NCI-H1105 (cell line): ENCODE measurements at places on chromosomes 11 and 22.

DNA sequence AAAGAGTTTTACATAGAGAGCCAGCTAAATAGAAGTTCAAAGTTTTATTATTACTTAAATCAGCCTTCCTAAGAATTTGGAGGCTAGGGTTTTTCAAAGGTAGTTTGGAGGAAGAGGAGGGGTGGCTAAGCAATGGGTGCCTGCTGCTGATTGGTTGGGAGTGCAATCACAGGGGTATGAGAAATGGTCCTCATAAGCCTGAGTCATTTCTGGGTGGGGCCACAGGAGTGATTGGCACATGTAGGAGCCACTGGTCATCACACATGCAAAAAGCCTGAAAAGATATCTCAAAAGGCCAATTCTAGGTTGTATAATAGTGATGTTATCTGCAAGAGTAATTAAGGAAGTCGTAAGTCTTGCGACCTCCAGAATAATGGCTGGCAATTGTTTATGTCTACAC lies 12.9 kb downstream of the OR51L1 start:
- no peak for DNase-seq

DNA sequence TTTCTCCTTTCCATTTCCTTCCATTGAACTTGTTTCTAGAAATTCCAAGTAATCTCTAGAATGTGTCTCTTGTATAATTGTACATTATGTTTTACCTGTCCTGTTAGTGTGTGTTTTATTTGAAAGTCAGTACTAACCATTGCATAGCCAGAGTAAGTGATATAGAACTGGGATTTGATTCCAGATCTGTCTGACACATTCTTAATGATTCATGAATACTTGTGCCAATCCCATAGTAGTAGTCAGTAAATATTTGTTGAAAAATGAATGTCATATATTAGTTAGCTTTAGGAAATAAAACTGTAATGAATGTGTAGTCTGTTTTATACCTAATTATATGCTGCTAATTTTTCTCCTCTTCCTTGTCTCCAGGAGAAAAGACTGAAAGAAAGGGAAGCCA lies 186.9 kb downstream of the DDX10 start:
- DNase-seq = no peak

- DNase-seq = no peak
Measured at GRCh38 chr11:103773537-103773936, 262.9 kb upstream of the DDI1 start.

DNA sequence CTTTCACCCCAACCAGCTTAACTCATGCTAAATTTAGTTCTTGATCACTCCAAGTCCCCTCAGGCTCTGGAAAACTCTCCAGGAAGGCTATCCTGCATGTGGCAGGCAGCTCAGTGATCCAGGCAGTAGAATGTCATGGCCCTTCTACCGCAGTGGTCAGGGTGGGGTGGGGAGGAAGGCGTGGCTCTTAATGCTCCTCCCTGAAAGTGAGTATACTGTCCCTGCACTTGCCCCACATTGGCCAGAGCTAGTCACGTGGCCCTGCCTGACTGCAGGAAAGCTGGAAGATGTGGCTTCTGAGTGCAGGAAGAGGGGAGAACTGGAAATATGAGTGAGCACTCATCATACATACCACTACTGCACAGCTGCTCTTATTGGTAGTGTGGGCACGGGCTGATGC lies 102.1 kb downstream of the GRAMD1B start:
- DNase-seq = no peak

GRCh38 chr11:122159173-122159721 lies 43.2 kb upstream of the BLID start:
- no peak for DNase-seq

GRCh38 chr11:12170984-12171383 lies 60.6 kb downstream of the MICAL2 start:
- DNase-seq = no peak

DNA sequence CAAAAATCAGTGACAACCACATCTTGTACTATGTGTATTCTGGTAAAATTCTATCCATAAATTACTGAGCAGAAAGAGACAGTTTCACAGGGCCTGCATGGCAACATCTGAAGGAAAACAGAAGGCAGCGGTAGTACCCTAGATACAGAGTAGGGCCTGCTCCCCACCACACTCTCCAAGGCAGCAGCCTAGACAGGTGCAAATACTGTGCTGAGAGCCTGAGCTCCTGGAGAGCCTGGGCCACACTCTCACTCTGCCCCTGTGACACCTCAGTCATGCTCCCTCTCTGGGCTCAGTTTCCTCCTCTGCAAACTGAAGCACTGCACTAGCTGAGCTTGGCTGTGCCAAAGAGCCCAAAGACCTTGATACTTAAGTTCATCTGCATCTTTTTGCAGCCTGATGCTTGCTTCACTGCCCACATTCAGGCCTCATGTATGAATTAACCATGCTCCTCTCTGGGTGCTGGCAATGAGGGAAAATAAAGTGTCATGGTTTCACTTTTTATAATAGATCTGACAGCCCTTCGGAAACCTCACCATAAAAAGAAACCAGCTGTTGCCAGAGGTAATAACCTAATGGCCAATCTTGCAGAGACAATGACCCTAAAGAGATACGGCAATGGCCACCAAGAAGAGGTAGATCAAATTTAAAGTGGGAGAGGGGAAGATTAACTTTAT lies 104.7 kb downstream of the PLEKHA7 start:
- DNase-seq = no peak

- DNase-seq = no peak
Measured at GRCh38 chr11:67024410-67024809, 1.5 kb downstream of the SYT12 start.

- DNase-seq = no peak
Measured at GRCh38 chr11:112861356-112861755, 99.9 kb upstream of the NCAM1 start.

DNA sequence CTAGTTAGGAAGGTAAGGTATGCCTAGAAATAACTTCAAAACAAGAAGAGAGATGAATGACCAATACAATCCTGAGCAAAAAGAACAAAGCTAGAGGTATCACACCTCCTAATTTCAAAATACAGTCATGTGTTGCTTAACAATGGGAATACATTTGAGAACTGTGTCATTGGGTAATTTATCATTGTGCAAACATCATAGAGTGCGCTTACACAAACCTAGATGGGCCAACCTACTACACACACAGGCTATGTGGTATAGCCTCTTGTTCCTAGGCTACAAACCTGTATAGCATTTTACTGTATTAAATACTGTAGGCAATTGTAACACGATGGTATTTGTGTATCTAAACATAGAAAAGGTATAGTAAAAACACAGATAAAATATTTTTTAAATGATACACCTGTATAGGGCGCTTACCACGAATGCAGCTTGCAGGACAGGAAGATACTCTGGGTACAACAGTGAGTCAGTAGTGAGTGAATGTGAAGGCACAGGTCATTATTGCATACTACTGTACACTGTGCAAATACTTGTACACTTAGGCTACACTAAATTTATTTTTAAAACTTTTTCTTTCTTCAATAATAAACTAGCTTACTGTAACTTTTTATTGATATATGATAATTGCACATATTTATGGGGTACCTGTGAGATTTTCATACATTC lies 48.2 kb downstream of the STK33 start:
- DNase-seq = no peak

- DNase-seq = no peak
Measured at GRCh38 chr11:72815110-72815618, 953 bp downstream of the ATG16L2 start.

DNA sequence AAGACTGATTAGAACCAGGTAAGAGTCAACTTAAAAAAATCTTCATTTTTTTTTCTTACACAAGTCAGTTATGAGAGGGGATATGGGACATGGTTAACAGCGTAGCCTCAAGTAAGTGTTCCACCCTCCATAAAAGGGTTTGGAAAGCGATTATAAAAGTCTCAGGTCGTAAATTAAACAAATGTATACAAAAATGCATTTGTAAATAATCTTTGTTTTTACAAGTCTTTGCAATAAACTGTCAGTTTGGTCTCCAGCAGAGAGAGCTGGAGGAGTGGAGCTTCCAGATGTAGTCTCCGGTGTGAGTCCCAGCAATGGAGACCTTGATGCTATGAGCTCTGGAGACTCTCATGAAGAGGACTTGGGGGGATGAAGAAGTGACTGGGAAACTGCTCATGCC lies 99.8 kb upstream of the TP53AIP1 start:
- DNase-seq = no peak

DNA sequence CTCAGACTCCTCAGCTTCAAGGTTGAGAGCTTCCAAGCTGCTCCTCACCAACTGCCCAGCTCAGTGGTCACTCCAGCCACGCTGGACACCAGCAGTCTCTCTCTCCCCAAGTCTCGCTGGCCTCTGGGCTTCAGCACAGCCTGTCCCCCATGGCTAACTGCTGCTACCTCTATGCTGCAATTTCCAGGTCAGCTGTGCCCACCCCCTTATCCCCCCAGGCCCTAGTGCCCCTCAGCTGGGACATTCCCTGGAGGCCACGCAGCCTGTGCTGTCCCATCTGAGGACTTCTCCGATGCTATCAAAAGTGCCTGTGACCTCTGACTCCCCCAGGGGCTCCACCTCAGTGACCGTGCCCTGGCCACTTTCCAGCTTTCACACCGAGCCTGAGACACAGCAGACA lies 37.5 kb upstream of the PHF21B start:
- DNase-seq = no peak

DNA sequence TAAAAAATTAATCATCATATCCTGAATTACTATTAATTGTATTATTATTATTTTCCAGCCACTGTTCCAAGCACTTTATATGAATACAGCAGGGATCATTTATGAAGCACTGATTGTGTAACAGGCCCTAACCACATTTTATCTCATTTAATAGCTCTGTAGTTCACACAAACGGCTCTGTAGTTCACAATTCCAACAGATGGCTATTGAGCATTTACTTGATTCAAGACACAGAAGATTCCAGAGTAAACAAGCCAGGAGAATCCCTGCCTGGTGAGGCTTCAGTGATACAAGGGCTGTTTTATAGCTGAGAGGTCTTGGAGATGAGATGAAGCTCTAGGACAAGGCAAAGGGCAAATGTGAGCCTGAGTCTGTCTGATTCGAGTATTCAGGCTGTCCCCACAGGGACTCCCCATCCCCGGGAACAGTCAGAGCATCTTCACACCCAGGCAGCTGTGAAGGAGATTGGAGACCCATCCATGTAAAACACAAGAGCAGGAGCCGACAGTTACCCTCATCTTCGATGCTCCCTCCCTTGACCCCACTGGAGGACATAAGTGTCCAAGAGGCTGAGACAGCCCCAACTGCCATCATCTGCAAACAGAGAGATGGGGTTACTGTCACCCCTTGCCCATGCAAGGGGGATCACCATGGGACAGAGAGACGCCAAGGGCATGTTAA lies 222.5 kb downstream of the MN1 start:
- no peak for DNase-seq

DNA sequence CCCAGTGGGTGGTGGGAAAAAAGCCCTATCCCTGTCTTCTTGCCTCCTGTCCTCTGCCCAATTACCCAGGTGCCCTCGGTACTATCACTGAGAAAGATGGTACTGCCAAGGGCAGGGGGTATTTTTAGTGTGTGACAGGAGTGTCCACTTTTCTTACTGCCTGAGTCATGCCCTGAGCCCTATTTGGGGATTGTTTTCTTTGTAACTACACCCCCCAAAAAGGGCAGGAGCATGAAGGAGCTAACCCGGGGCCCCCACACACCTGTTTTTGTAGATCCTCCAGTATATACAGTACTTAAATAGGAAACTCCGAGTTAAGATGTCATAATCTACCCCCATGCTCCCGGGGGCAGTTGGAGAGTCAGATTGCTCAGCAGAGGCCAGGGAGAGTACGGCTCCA lies 3.8 kb downstream of the SMTNL1 start:
- DNase-seq = no peak

- no peak for DNase-seq
Measured at GRCh38 chr11:2381494-2382128, 4.5 kb downstream of the CD81 start.

GRCh38 chr11:75652936-75653335 lies 15.9 kb downstream of the MAP6 start:
- DNase-seq = no peak

DNA sequence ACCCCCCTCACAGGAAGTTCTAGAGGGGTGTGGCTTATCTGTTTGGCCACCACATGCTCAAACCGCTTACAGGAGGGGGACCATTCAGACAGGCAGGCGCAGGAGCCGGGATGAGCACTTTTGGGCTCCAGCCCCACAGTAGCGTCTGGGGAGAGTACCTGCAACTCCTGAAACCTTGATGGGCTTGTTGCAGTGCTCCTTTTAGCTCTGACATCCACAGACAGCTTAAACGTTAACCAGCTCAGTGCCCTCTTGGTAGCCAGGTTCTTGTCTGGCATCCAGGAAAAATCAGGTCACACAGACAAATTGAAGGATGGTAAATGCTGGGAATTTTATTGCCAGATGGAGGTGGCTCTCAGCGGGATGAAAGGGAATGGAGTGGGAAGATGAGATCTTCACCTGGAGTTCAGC lies 326.3 kb downstream of the ETS1 start:
- no peak for DNase-seq

- DNase-seq = no peak
Measured at GRCh38 chr11:110069158-110069737, 23.9 kb upstream of the ZC3H12C start.

- DNase-seq = no peak
Measured at GRCh38 chr11:103659206-103659618, 377.2 kb upstream of the DDI1 start.

DNA sequence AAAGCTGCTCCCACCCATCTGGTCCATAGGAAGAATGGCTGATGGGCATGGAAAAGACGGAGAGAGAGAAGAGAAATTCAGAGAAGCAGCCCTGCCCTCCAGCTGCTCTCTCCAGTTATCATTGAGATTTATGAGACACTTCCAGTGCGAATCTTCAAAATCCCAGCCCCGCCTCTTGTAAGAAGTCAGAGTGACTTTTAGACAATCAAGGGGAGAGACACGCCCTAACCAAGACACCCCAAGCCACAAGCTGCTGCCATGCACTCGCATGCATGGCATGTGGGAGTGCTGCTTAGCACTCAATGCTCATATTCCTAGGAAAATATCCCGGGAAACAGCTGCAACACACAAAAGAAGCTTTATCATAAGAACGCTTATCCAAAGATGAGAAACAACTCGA lies 110.6 kb upstream of the BID start:
- no peak for DNase-seq

- no peak for DNase-seq
Measured at GRCh38 chr11:87185228-87185627, 147.5 kb downstream of the TMEM135 start.

GRCh38 chr22:45454275-45454674 lies 40.8 kb downstream of the RIBC2 start:
- no peak for DNase-seq

GRCh38 chr11:86128914-86129313 lies 60.0 kb upstream of the PICALM start:
- DNase-seq = no peak
